H1 (cell line): ENCODE measurements at places on chromosomes 12 and 14.

DNA sequence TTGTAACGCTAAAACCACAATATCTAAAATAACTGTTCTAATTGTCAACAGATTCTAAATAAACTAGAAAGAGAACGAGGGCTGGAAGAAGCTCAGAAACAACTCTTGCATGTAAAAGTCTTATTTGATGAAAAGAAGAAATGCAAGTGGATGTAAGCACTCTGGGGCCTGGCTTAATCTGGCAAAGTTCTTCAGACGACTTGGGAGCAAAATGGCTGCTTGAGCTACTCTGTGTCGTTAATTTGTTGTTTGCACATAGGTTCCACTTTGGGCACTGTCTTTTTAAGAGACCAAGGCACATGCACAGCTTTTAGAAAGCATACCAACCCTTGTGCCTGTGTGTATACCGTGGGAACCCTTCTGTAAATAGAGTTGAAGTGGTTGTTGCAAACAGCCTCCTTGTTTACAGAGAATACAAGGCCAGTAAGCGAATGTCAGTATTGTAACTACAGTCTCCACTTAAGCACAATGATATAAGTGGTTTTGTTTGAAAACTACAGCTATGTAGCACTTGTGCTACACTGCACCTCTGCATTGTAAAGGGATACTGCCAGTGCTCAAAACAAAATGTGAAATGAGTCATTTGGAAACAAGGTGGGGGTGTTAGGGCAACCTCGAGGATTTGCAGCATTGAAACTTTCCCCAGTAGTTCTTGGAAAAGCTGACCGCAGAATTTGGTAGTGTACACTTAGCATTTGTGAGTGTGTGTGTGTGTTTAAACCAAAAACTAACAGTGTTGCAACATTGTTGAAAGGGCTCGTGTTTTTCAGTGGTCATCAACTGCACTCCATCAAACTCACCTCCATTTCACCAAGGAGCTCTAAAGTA is 154.3 kb downstream of the CEP83 start:
- no peak for DNase-seq

DNA sequence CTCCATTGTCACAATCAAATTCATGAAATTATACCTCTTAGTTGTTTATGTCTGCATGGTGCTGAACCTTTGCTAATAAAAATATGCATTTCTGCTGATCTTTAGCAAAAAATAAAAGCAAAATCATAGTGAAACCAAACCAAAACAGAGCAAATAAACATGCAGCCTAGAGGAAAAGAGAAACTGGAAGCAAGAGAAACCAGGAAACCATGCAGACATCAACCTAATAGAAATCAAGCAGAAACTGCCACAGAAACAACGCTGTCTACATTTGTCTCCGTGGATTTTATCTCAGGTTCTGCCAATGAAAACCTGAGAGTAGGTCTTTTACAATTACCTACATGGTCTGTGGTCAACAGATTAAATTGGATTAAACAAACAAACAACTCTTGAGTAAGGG is 173.7 kb downstream of the SYT10 start:
- no peak for DNase-seq

- DNase-seq, result no peak
Observed at GRCh38 chr12:53171725-53172329, 8.7 kb upstream of the ZNF740 start.

DNA sequence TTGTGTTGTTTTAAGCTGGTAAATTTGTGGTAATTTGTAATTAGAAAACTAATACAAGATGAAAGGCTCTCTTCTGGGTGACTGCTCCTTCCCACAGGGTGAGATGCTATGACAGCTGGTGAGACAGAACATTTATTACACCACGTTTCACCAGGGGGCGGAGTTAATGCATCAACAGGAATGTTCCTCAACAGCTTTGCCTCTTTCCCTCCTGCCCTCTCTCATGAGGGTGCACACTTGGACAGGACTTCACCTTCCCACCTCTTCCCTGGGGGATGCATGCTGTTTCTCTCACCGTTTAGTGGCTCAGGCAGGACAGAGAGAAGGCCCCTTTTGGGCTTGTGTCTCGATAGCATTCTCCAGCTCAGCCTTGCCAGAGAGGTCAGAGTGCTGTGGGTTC is 13.4 kb upstream of the PPP1R1A start:
- no peak for DNase-seq

DNA sequence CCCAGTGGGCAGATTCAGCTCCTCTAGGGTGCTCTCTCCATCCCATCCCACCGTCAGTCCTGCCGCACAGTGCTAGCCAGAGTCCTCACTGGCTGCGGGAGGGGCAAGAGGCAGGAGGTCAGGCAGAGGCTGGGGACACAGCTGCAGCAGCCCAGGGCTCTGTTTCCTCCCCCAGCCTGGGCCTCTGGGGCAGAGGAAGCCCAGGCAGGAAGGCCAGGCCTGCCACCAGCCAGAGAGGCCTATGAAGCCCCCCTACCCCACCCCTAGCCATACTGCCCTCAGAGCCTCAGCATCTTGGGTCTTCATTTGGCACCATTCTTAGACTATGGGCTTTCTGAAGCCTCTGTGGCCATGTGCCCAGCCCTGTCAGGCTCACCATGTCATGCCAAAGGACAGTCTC is 3.4 kb downstream of the ACVRL1 start:
- DNase-seq, result no peak

- DNase-seq, result no peak
Observed at GRCh38 chr12:66032739-66033138, 97.8 kb downstream of the LLPH start.

DNA sequence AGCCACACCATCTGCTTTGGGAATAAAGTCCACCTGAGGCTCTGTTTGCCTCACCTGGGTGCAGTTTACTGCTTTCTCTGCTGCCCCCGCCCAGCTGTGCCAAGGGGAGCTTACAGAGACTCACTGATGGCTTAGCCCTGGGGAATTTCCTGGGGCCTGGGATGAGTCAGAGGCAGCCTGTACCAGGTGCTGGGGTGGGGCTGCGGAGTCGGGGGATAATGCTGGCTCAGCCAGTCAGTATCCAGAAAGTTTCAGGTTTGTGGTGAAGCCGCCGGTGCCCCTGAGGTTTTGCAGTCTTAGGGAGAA is 22.3 kb downstream of the PLEKHG3 start:
- no peak for DNase-seq

- DNase-seq, result no peak
Observed at GRCh38 chr14:96249029-96249428, 7.0 kb upstream of the BDKRB1 start.
